DMS79 treated with DMSO at 0.1 percent for 48 hours (cell line): ENCODE measurements at places on chromosomes 1 and 21.

DNA sequence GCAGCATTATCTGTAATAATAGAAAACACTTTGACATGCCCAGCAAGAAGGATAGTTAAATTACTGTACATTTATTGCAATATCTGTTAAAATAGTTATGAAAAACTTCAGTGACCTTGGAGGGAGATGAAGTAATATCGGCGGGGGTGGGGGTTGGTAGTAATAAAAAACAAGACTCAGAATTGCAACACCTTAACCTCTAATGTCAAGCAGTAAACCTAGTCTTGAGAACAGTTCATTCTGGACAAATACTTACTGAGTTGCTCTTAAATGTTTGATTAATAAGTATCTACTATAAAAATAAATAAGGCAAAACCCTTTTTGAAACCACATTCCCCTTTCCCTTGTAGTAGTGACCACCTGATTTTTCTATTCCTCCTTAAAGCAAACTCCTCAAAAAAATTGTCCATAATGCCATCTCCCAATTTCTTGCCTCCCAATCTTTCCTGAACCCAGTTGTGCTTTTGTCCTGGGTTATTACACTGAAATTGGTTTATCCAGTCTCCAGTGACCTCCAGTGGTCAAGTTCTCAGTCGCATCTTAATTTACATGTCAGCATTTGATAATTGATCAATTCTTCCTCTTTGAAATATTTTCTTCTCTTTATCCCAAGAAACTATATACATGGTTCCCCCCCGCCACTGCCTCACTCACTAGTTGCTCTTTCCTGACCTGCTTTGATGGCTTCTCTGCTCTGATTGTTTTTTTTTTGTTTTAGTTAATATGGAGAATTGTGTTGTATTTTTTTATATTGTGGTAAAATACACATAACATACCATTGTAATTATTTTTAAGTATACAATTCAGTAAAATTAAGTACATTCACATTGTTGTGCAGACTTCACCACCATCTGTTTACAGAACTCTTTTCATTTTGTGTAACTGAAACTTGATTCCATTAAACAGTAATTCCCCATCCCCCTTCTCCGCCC is 36.8 kb downstream of the RAP1A start:
- peak; percentile 7 for DNase-seq

GRCh38 chr1:6464514-6464836 is 1.5 kb downstream of the TNFRSF25 start:
- DNase-seq, result no peak

DNA sequence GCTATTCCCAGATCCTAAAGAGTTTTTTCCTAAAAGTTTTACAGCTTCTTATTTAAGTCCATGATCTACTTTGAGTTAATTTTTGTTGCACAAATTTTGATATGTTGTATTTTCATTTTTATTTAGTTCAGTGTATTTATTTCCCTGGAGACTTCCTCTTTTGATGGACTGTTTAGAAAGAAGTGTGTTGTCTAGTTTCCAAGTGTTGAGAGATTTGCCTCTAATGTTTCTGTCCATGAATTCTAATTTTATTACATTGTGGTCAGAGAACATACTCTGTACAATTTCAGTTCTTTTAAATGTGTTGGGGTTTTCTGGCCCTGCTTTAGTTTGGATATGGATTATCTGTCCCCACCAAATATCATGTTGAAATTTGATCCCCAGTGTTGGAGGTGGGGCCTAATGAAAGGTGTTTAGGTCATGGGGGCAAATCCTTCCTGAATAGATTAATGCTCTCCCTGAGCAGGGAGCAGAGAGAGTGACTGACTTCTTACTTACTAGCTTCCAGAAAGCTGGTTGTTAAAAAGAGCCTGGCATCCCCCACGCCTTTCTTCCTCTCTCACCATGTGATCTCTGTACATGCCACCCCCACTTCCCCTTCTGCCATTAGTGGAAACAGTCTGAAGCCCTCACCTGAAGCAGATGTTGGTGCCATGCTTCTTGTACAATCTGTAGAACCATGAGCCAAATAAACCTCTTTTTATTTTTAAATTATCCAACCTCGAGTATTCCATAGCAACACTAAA is 4.6 kb downstream of the CHD1L start:
- no peak for DNase-seq

- DNase-seq, result no peak
Observed at GRCh38 chr1:200323856-200324400, 85.9 kb downstream of the ZNF281 start.

- DNase-seq, result no peak
Observed at GRCh38 chr1:195867638-195868037, 740.6 kb downstream of the KCNT2 start.

GRCh38 chr1:154971341-154971998 is 923 bp upstream of the SHC1 start:
- no peak for DNase-seq

DNA sequence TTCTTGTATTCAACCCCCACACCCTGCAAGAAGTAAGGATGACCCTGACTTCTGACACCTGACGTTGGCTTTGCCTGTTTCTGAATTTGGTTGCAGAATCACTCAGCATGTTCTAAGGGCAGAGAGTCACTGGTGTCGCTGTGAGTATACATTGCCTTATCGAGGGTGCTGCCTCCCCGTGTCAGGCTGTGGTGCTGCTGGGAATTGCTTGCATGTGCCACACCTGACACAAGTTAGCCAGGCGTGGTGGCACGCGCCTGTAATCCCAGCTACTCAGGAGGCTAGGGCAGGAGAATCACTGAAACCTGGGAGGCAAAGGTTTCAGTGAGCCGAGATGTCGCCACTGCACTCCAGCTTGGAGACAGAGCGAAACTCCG is 45.9 kb downstream of the WDR4 start:
- DNase-seq, result peak; percentile 6

DNA sequence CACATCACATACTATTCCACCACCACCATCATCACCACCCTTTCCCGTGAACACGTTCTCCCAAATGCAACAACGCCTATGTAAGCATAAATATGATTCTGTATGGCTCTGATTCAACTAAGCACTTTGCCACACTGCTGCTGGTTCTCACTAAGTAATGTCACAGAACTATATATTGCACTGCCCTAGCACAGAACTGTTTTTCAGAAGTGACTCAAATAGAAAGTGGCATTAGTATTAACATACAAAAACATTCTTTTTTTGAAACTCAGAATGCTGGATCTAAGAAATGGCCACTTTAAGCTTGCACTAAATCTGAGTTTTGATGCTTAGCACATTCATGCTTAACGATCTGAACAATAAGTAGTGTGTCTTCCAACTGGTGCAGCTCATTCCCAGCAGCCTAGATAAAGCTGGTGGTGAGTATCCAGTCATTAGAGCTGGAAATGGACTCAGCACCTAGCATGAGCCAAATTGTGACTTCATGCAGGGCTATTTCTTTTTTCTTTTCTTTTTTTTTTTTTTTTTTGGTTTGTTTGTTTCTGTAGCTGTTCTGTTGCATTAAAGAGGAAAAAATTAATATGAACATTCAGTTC is 46.2 kb upstream of the ZC3H11B start:
- DNase-seq, result no peak

DNA sequence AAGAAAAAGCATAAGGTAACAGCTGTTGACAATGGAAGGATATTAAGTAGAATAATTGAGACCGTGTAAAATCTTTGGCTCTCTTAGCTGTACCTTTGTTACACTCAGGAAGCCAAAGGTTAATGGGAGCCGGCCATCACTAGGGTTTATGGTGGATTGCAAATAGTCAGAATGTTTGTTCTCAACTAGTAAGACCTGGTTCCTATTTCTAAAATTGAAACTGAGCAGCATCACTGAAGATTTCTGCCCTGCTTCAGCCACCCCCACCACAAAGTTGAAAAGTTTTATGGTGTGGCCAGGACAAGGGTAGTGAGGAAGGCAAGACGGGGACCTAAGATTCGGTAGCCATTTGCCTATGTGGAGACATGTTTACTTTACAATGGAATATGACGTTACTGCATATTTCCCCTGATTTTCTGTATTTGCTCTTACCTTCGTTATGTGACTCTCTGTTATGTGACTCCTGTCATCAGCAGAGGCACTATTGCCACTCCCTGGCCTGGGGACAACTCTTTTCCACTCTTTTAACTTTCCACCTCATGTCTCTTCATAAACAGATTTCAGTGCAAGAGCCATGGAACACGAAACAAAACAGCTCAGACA is 41.4 kb upstream of the KIF1B start:
- DNase-seq, result no peak

DNA sequence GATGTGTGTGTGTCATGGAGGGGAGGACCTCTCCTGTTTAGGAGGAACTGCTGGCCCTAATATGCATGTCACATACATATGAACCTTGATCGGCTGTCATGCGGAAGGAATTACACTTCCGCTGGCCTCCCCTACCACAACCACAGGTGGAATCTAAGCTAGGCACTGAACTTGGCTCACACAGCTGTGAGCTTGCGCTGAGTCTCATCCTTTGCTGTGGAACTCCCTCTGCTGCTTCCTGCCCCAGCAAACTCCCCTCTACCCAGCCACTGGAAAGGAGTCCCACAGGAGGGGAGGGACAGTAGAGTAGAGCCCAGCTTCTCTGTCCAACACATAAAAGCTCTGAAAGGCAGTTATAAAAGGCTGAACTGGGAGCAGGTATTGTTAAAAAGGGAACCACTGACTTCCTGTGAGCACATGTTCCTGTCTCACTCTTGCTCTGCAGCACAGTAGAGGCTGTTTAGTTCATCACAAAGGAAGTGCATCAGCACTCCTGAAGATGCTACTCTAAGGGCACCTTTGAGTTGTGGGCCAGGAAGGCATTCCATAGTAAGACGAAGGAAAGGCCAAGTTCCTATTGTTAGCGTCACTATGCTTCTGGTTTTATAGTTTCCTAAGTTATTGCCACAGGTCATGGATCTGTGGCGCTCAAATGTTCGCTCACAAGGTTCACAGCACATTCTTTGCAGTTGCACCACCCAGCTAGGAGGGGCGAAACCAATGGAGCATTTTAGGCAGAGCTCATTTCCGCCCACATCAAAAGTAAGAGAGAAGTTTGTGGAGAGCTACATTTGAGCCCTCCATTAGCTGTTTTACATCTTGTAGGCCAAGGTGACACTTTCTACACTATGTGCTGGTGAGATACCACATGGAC is 17.7 kb upstream of the PTPRC start:
- DNase-seq, result no peak

DNA sequence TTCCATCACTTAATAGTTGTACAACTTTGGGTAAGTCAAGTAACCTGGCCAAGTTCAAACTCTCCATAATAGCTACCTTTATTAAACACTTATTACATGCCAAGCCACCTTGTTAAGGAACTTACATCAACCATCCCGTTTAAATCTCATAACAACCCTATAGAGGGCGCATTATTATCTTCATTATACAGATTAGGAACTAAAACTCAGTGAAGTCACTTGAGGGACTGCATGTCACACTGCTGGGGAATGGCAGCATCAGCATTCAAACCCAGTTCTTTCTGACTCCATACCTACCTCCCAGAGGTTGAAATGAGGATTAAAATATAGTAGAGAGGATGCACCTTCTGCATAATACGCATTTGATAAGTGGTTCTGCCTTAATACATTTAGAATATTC is 47.1 kb upstream of the PLA2G2C start:
- no peak for DNase-seq

- DNase-seq, result no peak
Observed at GRCh38 chr1:193306430-193306829, 120.0 kb upstream of the B3GALT2 start.

- no peak for DNase-seq
Observed at GRCh38 chr1:68119445-68119844, 69.0 kb upstream of the DIRAS3 start.

- no peak for DNase-seq
Observed at GRCh38 chr1:229432905-229433304, 989 bp downstream of the ACTA1 start.

DNA sequence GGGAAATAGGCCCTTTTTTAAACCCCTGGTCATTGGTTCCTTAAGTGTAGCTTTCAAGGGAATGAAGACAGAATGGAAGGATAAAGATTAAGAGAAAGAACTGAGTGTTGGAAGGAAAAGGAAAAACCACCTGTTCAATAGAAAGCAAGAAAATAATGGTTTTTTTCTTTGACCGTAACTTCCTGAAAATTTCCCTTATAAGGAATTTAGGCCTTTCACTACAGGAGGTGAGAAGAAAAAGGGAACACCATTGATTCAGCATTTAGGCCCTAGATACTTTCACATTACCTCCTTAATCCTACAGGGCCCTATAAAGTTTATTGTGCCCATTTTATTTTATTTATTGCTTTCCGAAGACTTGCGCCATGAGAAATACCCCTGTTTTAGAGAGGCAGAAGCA is 18.9 kb downstream of the KPNA6 start:
- no peak for DNase-seq

- DNase-seq, result peak; percentile 69
Observed at GRCh38 chr1:53949023-53949990, 3.2 kb downstream of the LRRC42 start.

GRCh38 chr1:87004857-87005256 is 90.4 kb downstream of the HS2ST1 start:
- DNase-seq, result no peak

DNA sequence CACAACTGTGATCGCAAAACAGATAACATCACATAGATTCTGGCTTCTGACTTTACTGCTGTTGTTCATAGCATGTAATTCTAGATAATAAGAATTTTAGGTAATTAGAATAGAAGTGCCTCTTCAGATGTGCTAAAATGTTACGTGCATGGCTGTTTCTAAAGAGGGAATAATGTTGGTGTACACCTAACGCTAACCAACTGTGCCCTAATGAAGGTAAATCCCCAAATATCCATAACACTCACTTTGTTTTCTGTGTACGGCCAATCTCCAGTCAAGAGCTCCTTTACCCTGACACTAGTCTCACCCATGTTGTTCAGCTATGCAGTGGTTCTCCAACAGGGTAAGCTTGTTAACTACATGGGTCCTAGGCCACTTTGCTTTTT is 44.4 kb downstream of the APP start:
- no peak for DNase-seq

- no peak for DNase-seq
Observed at GRCh38 chr1:205542367-205542766, 37.9 kb downstream of the CDK18 start.

GRCh38 chr1:202702088-202702487 is 8.2 kb downstream of the SYT2 start:
- no peak for DNase-seq

GRCh38 chr21:26028183-26028582 is 142.4 kb downstream of the APP start:
- DNase-seq, result no peak

DNA sequence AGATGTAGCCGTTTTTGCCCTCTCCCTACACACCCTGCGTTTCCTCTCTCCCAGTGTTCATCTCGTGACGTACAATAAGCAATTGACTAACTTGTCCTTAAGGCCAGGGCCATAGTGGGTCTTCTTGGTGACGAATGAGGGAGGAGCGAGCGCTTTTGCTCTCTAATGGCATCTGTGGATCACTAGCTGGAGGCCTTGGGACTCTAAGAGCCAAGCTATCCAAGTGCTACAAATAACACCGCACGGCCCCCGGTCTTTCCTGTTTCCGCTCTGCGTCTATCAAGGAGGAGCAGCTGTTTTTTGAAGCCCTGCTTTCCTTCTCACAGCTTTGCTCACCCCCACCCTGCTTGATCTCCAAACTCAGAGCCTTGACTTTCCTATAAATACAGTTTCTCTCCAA is 25.2 kb downstream of the EVA1C start:
- no peak for DNase-seq

- DNase-seq, result no peak
Observed at GRCh38 chr1:198056255-198056654, 100.5 kb upstream of the NEK7 start.
